ENCODE measurements at places on chromosomes 4 and X.

DNA sequence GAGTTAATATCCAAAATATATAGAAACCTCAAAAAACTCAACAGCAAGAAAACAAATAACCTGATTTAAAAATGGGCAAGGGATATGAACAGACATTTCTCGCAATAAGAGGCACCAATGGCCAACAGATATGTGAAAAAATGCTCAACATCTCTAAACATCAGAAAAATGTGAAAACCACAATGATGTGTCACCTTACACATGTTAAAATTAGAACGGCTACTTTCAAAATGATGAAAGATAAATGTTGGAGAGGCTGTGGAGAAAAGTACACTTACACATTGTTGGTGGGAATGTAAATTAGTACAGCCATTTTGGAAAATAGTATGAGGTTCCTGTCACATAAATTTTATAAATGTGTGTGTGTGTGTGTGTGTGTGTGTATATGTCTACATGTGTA lies 731.3 kb downstream of the DMD start:
- no peak for DNase-seq

GRCh38 chr4:71772592-71772991 lies 11.3 kb downstream of the GC start:
- DNase-seq, result no peak

- DNase-seq, result peak; percentile 37
Measured at GRCh38 chrX:87517571-87518141, at the start of gene KLHL4. Gene KLHL4 (plus strand): TSS chrX:87517802. CDS start chrX:87517894, 92 bp downstream.

- DNase-seq, result no peak
Measured at GRCh38 chr4:161919442-161920220, 244.2 kb downstream of the FSTL5 start.

DNA sequence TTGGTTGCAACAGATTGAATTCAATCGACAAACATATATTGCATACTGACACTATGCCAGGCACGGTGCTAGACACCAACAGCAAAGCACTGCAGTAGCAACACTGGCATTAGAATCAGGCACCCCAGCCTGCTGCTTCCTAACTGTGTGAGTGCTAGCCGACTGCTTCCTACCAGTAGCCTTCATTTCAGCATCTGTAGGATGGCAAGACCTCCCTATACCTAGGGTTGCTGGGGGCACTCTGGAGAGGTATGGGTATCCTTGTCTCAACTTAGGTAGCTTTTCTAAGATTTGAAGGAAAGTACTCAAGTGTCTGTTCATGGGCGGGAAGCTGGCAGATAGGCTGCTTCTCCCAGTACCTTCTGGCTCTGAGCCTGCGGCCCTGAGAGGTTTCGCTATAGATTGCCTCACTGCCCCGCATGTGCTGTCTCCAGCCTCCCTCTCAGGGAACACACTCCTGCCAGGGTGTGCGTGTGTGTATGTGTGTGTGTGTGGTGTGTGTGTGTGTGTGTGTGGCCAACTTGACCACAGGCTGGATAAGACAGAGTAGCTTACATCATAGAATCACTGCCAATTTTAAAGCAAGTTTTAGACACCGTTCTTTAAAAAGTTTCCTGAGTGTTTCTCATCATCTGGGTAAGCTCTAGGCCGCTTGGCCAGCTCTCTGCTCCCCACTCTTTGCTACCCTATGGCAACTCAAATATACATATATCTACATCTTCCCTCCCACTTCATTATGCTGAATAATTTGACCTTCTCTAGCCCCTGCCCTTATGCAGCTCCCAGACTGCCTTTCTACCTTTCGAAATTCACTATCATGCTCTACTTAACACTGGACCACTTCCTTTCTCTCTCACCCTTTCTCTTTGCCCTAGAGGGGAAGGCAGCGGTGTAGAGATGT lies 97.0 kb upstream of the PJA1 start:
- no peak for DNase-seq

DNA sequence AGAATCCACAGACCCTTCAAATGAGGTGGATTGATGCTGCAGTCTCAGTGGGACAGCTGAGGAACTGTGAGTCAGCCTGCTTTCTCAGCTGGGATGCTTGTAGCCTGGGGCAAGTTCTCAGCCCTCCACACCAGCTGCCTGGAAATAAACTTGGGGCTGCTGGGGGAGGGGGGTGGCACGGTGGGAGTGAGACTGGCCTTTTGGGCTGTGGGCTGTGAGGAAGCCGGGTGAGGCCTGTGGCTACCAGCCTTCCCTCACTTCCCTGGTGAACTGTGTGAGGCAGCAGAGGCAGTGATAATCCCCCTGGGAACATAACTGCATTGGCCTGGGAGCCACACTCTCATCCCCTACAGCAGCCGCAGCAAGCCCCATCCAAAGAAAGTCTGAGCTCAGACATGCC lies 114.5 kb upstream of the GUCY1A1 start:
- DNase-seq, result no peak

GRCh38 chr4:68904786-68905185 lies 46.8 kb downstream of the UGT2A3 start:
- peak; percentile 19 for DNase-seq

DNA sequence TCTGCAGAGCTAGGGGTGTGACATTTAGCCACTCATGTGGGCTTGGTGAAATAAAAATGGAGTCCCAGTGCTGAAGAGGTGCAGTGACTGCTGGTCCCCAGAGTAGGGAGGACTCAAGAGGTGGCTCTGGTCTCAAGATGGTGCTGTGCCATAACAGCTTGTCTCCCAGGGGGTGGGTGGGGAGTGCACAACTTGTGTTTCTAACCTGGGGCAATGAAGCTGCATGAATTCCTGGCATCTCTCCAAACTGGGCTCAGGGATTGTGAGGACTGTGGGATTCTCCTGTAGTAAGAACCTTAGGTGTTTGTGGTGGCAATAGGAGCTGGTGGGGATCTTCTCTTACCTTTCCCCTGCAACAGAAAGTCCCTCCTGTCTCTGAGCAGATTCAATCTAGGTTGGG lies 278.9 kb upstream of the SFRP2 start:
- no peak for DNase-seq

DNA sequence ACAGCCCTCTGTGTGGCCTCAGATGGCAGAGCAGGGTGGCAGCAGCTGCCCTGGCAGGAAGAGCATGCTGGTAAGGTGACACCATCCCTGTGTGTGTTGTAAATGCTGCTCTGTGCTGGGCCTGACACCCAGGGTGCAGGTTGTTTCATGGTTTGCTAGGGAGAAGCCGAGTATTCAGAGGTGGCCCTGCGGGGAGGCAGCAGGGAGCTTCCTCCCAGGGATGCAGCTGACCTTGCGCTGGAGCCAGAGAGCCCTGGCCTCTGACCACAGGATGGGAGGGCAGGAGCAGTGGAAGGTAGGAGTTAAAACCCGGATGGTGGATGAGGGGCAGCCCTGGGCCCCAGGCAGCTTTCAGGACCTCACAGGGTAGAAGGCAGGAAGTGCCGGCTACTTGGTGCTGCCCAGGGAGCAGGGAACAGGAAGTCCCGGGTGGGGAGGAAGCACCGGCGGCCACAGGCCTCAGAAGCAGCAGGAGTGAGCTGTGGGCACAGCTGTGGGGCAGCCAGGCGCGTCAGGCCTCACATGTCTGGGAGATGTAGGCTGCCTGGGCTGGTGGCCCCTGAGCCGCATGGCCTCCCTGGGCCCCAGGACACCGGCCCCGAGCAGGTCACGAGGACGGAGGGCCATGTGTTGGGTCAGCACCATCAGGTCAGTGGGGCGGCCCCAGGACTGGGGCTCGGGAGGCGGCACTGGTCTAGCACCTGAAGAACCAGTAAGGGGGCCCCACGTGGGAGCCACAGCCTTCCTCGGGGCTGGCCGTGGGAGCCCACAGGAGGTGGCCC lies 19.1 kb downstream of the SH3BP2 start:
- DNase-seq, result peak; percentile 75

- no peak for DNase-seq
Measured at GRCh38 chr4:86977621-86978184, 42.9 kb downstream of the AFF1 start.

- DNase-seq, result no peak
Measured at GRCh38 chr4:165994701-165995100, 121.7 kb downstream of the TLL1 start.

- DNase-seq, result no peak
Measured at GRCh38 chr4:85763202-85763601, 288.3 kb downstream of the ARHGAP24 start.

GRCh38 chrX:132708529-132708928 lies 219.7 kb upstream of the MBNL3 start:
- DNase-seq, result no peak

DNA sequence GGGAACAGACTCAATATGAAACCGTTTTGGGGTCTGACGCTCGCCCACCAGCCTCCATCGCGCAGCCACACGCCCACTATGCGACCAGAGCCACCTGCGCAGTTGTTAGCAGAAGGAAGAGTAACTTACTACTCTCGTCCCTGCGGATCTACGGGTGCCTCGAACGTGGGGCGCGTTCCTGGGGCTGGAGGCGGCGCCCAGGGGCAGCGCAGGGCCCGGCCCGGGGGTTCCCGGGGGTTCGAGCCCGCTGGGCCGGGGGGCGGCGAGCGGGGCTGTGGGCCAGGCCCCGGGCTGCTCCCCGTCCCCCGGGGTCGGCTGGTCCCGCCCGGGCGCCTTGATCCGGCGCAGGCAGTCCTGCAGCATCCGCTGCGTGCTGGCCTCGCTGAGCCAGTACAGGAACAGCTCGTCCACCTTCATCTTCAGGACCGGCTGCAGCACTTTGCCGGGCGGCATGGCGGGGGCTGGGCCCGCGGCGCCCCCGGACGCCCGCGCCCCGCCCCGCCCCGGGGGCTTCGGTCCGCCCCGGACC lies 404 bp downstream of the PPP2R3B start:
- DNase-seq, result no peak

DNA sequence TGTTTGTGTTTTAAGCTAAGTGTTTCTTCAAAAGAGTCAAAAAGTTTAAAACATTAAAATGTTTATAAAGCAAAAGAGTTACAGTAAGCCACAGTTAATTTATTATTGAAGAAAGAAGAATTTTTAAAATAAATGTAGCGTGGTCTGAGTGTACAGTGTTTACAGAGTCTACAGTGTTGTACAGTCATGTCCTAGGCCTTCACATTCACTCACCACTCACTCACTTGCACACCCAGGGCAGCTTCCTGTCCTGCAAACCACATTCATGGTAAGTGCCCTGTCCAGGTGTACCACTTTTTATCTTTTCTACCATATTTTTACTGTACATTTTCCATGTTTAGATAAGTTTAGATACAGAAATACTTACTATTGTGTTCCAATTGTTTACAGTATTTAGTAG lies 239.7 kb upstream of the AGA start:
- DNase-seq, result no peak

DNA sequence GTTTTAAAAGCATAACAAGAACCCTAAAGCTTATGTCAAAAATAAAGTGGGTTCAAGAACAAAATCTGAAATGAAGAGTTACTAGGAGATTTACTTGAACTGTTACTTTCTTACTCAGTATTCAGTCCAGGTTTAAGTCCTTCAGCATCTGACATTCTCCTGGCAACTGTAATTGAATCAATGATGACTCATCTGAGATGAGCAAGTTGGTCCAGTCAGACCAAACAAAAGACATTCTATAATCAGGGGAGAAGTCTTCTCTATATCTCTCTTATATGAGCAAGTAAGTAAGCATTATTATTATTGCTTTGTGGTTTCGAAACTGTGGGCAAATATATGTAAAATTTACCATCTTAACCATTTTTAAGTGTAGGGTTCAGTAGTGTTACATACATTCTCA lies 34.6 kb downstream of the MAP9 start:
- no peak for DNase-seq

DNA sequence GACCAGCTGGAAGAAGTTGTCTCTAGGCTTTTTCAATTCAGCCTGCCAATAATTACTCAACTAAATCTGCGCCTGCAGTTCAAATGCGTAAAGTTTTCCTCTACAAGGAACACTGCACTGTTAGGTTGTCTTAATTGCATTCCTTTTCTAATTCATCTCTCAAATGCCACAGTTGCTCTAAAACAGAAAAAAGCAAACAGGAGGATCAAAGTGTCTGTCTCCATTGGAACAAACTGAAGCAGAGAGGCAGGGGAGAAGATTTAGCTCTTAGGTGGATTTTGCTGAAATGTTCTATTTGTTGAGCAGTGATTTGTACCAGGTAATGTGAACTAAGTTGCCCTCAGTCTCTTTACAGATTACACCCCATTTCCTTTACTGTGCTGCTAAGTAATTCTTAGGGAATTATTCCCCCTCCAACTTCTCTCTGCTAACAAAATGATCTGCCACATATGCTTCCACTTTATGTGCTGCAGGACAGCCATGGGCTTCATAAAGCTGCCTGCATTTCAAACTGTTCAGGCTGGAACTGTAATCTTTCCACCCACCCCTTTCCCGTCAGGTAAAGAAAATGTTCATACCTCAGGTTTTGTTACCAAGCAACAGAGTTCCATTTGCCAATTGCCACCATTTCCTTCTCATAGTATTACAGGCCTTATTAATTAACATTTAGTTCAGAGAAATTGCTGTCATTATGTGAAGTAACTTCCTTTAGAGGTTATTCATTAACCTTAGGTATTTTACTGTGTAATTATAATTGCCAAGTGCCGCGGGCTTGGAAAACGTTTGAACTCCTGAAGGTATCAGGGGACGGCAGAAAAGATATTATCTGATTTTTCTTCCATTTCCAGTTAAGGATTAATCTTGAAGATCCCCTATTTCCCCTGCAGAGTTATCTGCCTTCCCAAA lies 149.3 kb downstream of the SPRY1 start:
- DNase-seq, result no peak

DNA sequence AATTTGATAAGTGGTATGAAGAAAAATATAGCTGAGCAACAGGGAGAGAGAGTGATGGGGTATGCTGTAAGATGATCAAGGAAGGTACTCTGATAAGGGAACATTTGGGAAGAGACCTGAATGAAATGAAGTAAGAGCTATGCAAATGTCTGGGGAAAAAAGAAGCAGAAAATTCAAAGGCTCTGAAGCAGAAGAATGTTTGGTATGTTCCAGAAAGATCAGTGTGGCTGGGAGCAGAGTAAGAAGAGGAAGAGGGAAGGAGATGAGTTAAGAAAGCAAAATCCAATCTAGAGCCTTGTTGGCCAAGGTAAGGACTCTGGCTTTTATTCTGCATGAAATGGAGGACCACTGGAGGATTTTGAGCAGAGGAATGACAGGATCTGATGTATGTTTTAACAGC lies 90.0 kb downstream of the AWAT2 start:
- DNase-seq, result no peak

DNA sequence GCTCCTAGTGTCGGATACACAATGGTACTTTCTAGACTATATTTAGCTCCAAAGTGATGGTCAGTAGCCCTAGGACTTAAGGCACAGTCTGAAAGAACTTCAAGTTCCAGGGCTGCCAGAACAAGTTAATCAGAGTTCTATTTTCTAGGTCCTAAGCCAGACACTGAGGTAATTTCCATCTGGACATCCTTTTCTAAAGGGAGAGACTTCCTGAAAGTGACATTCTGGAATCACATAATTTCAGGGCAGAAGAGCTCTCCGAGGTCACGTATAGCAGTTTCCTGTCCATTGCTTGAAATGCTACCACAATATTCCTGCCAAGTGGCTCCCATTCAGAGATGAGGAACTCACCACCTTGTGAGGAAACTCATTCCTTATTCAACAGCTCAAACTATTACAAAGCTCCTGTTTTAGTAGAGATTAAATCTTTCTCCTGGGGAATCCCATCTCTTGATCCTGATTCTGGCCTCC lies 117.9 kb downstream of the COL25A1 start:
- no peak for DNase-seq

- no peak for DNase-seq
Measured at GRCh38 chr4:183350317-183351071, 28.3 kb upstream of the CLDN24 start.

Data from iPS-NIHi11 (cell line).